ENCODE measurements at places on chromosomes 4 and X. TPM values are rescaled to one million over a fixed set of nuclear protein-coding genes. Genes with fewer than 3 reads are reported as not detected.

FSTL5 gene
- not detected for polyA plus RNA-seq

OTUD4 gene
- 10.6 TPM for polyA plus RNA-seq

TCEAL4 gene
- polyA plus RNA-seq, result 32.1 TPM

CFAP99 gene
- not detected for polyA plus RNA-seq

PAGE5 gene
- polyA plus RNA-seq, result not detected

PPP4R3C gene
- not detected for polyA plus RNA-seq

GUCY1B1 gene
- 0.16 TPM for polyA plus RNA-seq

RAB40AL gene
- polyA plus RNA-seq, result not detected

PGAM4 gene
- not detected for polyA plus RNA-seq

HHIP gene
- polyA plus RNA-seq, result not detected

TREX2 gene
- polyA plus RNA-seq, result 0.30 TPM

SMARCA1 gene
- polyA plus RNA-seq, result not detected

DNA sequence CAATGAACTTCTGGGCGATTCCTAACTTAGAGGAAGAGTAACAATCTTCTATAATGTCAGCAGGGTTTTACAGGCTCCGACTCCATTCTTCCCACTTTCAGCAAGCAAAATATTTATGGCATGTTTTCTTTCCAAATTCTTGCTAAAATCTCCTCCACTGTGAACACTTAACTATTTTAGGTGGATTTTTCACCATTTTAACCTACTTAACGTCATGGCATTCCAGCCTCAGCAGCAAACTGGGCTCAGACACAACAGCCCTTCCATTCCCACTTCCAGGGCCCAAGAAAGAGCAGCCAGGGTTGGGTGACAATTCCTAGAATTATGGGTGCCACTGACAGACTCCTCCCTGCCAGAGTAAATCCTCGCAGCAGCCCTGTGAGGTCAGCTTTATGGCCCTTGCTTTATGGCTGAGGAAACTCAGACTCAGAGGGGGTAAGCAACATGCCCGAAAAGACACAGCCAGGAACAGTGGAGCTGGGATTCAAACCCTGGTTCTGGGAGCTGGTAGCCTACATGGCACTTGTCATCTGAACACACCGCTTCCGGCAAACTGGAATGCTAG lies 112.8 kb upstream of the MAP3K15 start:
- H3K27ac ChIP-seq, result peak overlapping the region; percentile 1
- peaks cover 31% of the 10 kb centered on the region for H3K36me3 ChIP-seq
- peaks cover 40% of the 10 kb centered on the region for H3K4me1 ChIP-seq
- H3K27me3 ChIP-seq, result no peaks in the 10 kb centered on the region
- no peak for DNase-seq

GRCh38 chr4:103496800-103497199 lies 223.0 kb downstream of the TACR3 start:
- no peaks in the 10 kb centered on the region for H3K36me3 ChIP-seq
- no peak overlapping the region for H3K4me3 ChIP-seq
- no peak for DNase-seq
- H3K27ac ChIP-seq, result no peak overlapping the region

DNA sequence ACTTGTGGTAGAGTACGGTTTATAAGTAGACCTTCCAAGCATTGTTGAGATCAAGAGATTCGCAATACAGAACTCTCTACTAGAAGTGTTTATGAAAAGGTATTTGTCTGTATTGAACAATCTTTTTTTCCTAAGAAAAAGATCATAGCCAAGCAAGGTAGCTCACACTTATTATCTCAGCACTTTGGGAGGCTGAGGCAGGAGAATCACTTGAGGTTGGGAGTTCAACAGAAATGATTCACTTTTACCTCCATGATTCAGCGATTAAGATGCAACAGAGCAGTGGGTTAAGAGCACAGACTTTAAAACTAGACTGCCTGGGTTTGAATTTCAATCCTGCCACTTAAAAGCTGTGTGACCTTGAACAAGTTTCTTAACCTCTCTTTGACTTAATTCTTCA lies 74.3 kb downstream of the TMEM156 start:
- DNase-seq, result no peak
- no peak overlapping the region for H3K27ac ChIP-seq
- no peaks in the 10 kb centered on the region for H3K27me3 ChIP-seq
- H3K4me1 ChIP-seq, result no peaks in the 10 kb centered on the region

GRCh38 chr4:127896069-127896468 lies 15.4 kb downstream of the PLK4 start:
- H3K27ac ChIP-seq, result no peak overlapping the region
- DNase-seq, result no peak
- no peaks in the 10 kb centered on the region for H3K27me3 ChIP-seq
- no peaks in the 10 kb centered on the region for H3K4me1 ChIP-seq

GRCh38 chr4:168433571-168433970 lies 46.7 kb downstream of the DDX60L start:
- H3K27ac ChIP-seq, result no peak overlapping the region
- peaks cover 74% of the 10 kb centered on the region for H3K36me3 ChIP-seq
- no peaks in the 10 kb centered on the region for H3K4me1 ChIP-seq
- H3K27me3 ChIP-seq, result no peaks in the 10 kb centered on the region

- DNase-seq, result no peak
- H3K36me3 ChIP-seq, result no peaks in the 10 kb centered on the region
- no peak overlapping the region for H3K4me3 ChIP-seq
- H3K4me1 ChIP-seq, result no peaks in the 10 kb centered on the region
- H3K27ac ChIP-seq, result no peak overlapping the region
These were observed 19.7 kb upstream of the ABCG2 start for GRCh38 chr4:88177983-88178625.

- peak overlapping the region; percentile 84 for H3K4me3 ChIP-seq
- peak; percentile 85 for DNase-seq
- H3K4me1 ChIP-seq, result peaks cover 9% of the 10 kb centered on the region
- no peaks in the 10 kb centered on the region for H3K36me3 ChIP-seq
- H3K27ac ChIP-seq, result peak overlapping the region; percentile 76
These were observed 17.5 kb downstream of the PTTG2 start for GRCh38 chr4:37977471-37978247.

- no peaks in the 10 kb centered on the region for H3K36me3 ChIP-seq
- no peaks in the 10 kb centered on the region for H3K4me1 ChIP-seq
- H3K27me3 ChIP-seq, result no peaks in the 10 kb centered on the region
- no peak overlapping the region for H3K27ac ChIP-seq
These were observed 18.7 kb upstream of the ALG13 start for GRCh38 chrX:111662292-111662691.

GRCh38 chr4:41214825-41215146 lies 444 bp upstream of the APBB2 start:
- H3K4me1 ChIP-seq, result peaks cover 18% of the 10 kb centered on the region
- no peak overlapping the region for H3K27ac ChIP-seq
- no peak overlapping the region for H3K4me3 ChIP-seq
- no peak for DNase-seq
- no peaks in the 10 kb centered on the region for H3K36me3 ChIP-seq

DNA sequence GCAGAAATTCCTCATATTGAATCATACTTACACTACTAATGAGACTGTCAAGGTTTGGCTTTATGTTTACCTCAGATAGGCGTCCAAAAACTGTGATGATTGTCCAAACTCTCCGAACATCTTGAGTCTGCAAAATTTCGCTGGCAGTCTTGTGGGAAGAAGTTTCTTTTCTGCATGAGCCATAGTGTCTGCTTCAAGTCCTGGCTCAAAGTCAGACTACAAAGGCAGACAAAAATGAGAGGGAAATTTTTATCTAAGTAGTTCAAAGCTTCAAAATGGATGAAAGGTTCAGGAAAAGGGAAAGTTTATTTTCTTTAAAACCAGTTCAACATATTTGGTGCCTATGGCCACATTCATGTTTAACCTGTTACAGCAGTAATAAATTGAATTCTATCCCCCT lies 40.7 kb downstream of the PALLD start:
- H3K4me1 ChIP-seq, result no peaks in the 10 kb centered on the region
- no peaks in the 10 kb centered on the region for H3K36me3 ChIP-seq
- DNase-seq, result no peak
- H3K27ac ChIP-seq, result no peak overlapping the region
- H3K27me3 ChIP-seq, result peaks cover 3% of the 10 kb centered on the region
- no peak overlapping the region for H3K4me3 ChIP-seq

DNA sequence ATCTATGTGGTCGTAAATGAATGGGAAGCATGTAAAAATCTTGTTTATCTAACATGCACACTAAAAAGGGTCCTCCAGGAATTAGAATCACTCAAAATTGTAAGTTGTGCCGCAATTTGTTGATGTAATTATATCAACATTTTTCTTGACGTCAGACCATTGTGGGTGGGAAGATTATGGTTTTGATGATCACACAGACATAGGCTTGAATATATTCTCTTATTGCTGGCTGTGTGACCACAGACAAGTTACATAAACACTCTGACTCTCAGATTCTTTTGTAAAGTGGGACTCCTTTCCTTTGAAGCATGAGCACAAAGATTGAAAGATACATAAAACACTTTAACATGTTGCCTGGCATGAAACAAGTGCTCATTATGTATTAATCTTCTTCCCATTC lies 51.5 kb downstream of the IL1RAPL1 start:
- H3K27me3 ChIP-seq, result no peaks in the 10 kb centered on the region
- no peak overlapping the region for H3K27ac ChIP-seq
- no peaks in the 10 kb centered on the region for H3K4me1 ChIP-seq
- no peak for DNase-seq

GRCh38 chr4:8170341-8170740 lies 11.7 kb upstream of the ABLIM2 start:
- no peaks in the 10 kb centered on the region for H3K36me3 ChIP-seq
- H3K4me1 ChIP-seq, result peaks cover 7% of the 10 kb centered on the region
- no peak overlapping the region for H3K27ac ChIP-seq
- DNase-seq, result no peak
- no peaks in the 10 kb centered on the region for H3K27me3 ChIP-seq

GRCh38 chrX:97009391-97009790 lies 125.7 kb downstream of the RPA4 start:
- H3K4me3 ChIP-seq, result no peak overlapping the region
- DNase-seq, result no peak
- no peak overlapping the region for H3K27ac ChIP-seq
- no peaks in the 10 kb centered on the region for H3K27me3 ChIP-seq
- no peaks in the 10 kb centered on the region for H3K4me1 ChIP-seq

DNA sequence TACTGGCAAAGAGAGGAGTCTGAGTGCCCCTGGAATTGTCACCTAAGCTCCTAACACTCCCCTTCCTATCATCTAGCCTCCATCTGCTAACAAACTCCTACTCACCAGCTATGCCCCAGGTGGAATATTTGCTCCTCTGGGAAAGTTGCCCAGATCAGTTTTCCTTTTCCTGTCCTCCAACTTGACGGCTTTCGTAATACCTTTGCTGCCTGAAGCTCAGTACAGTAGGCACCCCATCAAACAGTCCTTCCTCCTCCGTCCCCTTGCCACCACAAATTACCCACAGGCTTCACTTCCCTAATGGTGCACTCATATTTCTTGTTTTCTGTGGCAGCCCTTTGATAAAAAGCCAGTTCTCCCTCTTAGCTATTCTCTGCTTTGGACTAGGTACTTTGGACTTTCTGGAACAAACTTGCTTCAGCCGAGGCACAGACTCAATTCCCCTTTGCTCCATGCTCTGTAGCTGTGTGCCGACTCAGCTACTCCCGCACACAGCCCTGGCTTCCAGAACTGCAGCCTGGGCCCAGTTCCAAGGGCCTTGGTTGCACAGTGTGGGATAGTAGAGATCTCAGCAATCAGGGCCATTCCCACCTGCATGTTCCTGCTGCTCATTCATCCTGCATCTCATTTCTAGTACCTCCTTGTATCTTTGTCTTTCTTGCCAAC lies 605.1 kb downstream of the BCOR start:
- H3K4me3 ChIP-seq, result no peak overlapping the region
- H3K4me1 ChIP-seq, result peaks cover 14% of the 10 kb centered on the region
- no peak for DNase-seq
- H3K27ac ChIP-seq, result no peak overlapping the region

- DNase-seq, result no peak
- H3K4me1 ChIP-seq, result no peaks in the 10 kb centered on the region
- H3K27me3 ChIP-seq, result peaks cover 2% of the 10 kb centered on the region
- no peak overlapping the region for H3K27ac ChIP-seq
These were observed 43.0 kb upstream of the PDLIM5 start for GRCh38 chr4:94408549-94409374.

GRCh38 chr4:2574863-2575262 lies 38.4 kb downstream of the FAM193A start:
- no peak overlapping the region for H3K4me3 ChIP-seq
- H3K27me3 ChIP-seq, result no peaks in the 10 kb centered on the region
- H3K36me3 ChIP-seq, result no peaks in the 10 kb centered on the region
- no peak overlapping the region for H3K27ac ChIP-seq
- peaks cover 18% of the 10 kb centered on the region for H3K4me1 ChIP-seq
- DNase-seq, result no peak

GRCh38 chr4:25795566-25796454 lies 67.0 kb downstream of the SEL1L3 start:
- H3K27ac ChIP-seq, result no peak overlapping the region
- DNase-seq, result no peak
- H3K4me1 ChIP-seq, result no peaks in the 10 kb centered on the region
- H3K36me3 ChIP-seq, result peaks cover 63% of the 10 kb centered on the region
- no peak overlapping the region for H3K4me3 ChIP-seq

DNA sequence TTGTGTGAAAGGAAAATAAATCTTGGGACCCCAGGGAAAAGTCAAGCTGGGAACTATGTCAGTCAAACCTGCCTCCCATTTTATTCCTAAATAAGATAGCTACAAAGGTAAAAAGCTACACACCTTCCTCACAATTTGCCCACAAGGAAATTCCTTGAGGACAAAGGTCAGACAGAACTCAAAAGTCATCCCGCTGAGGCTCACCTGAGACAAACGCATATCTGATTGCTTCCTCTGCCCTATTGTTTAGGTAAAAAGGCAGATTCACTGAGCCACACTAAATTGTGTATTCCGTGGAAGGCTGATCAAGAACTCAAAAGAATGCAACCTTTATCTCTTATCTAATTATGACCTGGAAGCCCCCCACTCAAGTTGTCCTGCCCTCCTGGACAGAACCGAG lies 58.7 kb upstream of the MAML3 start:
- no peaks in the 10 kb centered on the region for H3K27me3 ChIP-seq
- no peak overlapping the region for H3K4me3 ChIP-seq
- no peak overlapping the region for H3K27ac ChIP-seq
- DNase-seq, result no peak
- H3K4me1 ChIP-seq, result no peaks in the 10 kb centered on the region

DNA sequence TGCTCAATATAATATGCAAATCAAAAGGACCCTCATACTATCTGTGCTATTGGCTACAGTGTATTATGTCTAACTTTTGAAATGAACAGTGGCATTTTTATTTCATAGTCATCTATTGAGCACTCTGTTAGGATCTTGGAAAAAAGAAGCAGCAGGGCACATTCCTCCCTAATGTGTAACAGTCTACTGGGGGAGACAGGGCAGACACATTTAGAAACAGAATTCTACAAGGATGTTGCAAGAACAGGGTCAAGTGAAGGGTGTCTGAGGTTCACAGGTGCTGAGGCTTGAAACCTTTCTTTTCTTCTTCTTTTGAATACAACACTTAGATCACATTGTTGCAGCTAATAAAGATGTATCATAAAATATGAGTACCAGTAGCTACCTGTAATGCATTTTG lies 129.7 kb upstream of the SLC4A4 start:
- H3K4me1 ChIP-seq, result no peaks in the 10 kb centered on the region
- H3K36me3 ChIP-seq, result no peaks in the 10 kb centered on the region
- no peak overlapping the region for H3K27ac ChIP-seq
- no peak overlapping the region for H3K4me3 ChIP-seq
- no peaks in the 10 kb centered on the region for H3K27me3 ChIP-seq
